ENCODE measurements at places on chromosomes 2 and 18.

GRCh38 chr2:146874260-146874658 lies 970.6 kb upstream of the ACVR2A start:
- no peak for DNase-seq

DNA sequence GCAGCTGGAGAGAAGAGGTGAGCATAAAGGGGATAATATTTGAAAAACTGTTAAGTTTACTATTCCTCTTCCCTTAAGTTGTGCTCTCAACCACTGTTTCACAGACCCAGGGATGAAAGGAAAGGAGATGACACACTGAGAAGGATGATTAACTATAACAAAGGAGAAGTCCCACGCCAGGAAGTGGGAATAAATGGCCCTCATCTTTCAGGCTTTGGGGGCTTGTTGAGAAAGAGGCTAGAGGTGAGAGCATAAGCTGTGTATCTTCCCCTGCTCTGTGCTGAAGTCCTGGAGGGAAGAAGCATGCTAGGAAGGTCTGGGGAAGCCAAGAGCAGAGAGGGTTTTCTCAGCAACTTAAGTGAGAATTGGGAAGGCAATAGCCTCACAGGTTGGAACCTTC lies 399.1 kb upstream of the ATP5MC3 start:
- no peak for DNase-seq

- DNase-seq = no peak
Observed at GRCh38 chr2:171902840-171903420, 8.9 kb upstream of the SLC25A12 start.

DNA sequence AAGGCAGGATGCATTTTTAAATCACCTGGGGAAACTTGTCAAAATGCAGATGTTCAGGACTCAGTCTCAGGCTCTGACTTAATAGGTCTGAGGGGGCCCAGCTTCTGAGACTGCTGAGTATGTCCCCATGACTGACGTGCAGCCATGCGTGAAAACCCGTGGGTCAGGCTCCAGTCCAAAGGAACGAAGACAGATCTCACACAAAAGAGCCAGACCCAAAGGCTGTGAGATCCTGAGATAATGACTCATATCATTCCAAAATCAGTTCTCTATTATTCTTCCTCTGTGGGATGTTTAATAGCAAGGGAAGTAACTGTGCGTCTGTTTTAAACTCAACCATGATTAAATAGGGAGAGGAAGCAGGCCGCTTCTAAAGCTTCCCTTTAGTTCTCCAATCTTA lies 107.4 kb upstream of the ACAA2 start:
- DNase-seq = no peak

- DNase-seq = no peak
Observed at GRCh38 chr2:156522864-156523440, 86.8 kb downstream of the GPD2 start.

DNA sequence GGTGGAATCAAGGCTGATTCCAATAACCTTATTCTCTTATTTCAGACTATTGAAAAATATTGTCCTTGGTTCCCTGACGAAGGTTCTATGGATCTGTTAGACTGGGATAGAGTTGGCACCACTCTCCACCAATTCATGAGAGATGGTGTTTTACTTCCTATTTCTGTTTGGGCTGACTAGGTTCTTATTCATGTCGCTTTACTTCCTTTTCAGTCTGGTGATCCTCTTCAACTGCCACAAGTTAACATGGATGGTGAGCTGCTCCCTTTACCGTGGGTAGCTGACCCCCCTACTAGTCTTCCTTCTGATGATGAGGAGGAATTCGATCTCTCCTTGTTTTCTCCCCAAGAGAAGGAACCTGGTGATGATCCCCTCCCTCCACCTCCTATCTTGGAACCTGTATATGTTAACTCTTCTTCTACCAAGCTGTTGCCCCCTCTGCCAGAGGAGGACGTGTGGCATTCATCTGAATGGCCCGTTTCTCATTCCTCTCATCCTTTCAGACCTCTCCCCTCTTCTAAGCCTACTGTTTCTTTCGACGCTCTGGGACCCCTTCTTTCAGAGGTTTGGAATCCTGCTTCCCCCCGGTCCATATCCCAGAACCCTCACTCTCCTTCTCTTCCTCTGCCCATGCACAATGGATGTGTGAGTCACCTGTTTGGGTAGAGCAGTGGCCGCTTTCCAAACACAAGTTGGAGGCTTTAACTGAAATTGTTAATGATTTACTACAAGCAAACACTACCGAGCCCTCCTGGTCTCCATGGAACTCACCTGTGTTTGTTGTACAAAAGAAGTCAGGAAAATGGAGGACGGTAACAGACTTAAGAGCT lies 13.5 kb upstream of the CNOT11 start:
- no peak for DNase-seq

DNA sequence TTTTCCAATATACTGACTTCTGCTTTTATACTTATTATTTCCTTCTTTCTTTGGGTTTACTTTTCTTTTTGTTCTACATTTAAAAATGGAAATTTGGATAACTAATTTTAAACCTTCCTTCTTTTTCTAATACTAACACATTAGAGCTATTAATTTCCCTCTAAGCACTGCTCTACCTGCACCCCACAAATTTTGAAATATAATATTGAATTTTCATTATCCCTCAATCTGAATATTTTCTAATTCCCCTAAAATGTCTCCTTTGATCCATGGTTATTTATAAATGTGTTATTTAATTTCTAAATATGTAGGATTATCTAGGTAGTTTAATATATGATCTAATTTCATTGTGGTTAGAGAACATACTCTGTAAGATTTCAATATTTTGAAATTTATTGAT lies 63.4 kb upstream of the LGALSL start:
- DNase-seq = no peak

Measured in sciatic nerve (tissue), 2 donors.